ENCODE measurements at places on chromosomes 16 and 17. TPM values are rescaled to one million over a fixed set of nuclear protein-coding genes. Genes with fewer than 3 reads are reported as not detected.

The CHD9NB gene
- 1.1 TPM for total RNA-seq

The P4HB gene
- 714 TPM for total RNA-seq

The KRT36 gene
- total RNA-seq = not detected

The CES3 gene
- 3.6 TPM for total RNA-seq

The ZNF624 gene
- total RNA-seq = 1.7 TPM

The HOXB1 gene
- not detected for total RNA-seq

The ATP2A3 gene
- total RNA-seq = 5.3 TPM

Data from A549 treated with Mapracorat at 1 μM for 4 hours (cell line).